ENCODE measurements at places on chromosomes 6 and 20.

- no peak for DNase-seq
Observed at GRCh38 chr6:108623995-108624394, 63.3 kb downstream of the FOXO3 start.

GRCh38 chr6:142349215-142349823 lies 47.5 kb downstream of the ADGRG6 start:
- DNase-seq, result no peak

DNA sequence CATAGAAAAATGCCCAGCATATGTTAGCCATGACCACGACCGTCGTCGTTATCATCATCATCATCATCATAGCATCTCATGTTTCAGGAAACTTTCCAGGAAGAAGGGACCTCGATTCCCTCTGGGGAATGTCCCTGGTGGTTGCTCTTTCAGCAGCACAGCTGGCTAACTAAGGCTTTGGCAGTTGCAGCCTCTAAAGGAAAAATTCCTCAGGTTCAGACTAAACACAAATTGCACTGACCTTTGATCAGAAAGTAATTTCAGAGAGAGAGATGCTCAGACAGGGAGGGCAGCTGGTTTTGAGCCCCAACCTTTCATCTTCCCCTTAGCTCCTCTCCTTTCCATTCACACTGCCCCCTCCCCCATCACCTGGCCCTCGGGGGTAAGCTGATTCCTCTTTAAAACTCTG lies 5.6 kb upstream of the CFB start:
- DNase-seq, result no peak

DNA sequence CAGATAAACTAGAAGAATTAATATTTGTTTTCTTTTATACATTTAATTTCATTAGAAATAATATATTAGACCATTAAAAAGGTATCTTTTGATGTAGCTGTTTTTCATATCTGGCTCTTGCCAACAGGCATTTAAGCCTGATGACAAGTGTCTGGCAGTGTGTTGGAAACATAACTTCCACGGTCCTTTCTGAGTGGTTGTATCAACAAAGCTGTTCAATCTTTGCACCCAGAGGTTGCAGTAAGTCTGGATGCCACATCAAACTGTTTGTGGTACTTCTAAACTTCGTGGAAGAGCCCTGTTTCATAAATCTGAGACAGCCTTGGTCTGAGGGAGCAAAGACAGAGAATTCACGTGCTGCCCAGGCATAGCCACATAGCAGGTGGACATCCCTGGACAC lies 197.4 kb downstream of the TRDN start:
- DNase-seq, result no peak

DNA sequence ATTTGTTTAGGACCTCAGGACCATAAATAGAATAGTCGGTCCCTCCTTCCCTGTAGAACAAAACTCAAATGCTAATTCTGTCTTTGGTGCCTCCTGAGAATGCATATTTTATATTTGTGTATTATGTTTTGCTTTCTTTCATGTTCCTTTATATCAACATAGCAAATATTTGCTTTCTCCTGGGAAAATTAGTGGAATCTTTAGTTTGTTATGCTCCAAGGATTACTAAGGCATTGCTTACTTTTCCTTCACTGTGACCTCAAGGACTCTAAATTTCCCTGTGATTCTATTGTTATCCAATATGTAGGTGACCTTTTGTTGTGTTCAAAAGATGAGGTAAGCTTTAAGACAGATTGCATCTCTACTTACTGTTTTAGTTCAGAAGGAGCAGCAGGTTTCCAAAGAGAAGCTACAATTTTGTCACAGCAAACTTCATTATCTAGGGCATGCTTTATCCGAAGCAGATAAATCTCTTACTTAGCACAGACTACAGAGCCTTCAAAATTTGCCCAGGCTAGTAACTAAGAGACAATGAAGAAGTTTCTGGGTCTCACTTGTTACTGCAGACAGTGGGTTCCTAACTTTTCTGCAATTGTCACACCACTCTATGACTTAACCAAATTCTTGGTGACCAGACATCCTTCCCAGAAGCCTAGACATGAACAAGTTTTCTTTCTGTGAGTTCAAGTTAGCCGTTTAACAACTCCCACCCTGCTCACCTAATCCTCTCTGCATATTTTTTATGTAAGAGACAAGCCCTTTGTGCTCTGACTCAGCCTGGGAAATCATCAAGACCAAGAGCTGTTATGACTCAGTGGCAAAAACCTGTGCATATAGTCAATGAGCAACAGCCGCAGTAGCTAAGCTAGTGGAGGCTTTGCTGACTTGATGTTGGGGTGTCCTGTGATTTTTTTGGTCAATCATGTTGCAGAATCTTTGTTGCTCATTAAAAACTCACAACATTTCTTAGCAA lies 378.8 kb downstream of the QKI start:
- no peak for DNase-seq

- no peak for DNase-seq
Observed at GRCh38 chr20:2955257-2955970, 82.1 kb downstream of the PTPRA start.

DNA sequence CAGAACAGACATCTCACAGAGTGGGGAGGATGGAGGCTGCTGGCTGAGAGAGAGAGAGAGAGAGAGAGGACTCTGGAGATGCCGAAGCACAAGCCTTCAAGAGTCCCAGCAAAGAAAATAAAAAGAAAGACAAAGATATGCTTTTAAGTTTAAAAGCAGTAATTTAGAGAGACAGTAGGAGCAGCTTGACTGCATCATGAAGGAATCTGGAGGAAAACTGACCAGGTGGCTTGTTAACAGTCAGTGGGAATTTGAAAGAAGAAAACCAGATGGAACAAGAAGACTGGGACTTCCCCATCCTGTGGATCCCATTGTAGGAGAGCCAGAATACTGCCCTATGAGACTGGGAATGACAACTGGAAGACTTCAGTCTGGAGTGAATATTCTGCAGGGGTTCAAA lies 46.3 kb upstream of the PLN start:
- no peak for DNase-seq

GRCh38 chr6:29792123-29793035 lies 35.2 kb upstream of the HLA-G start:
- DNase-seq, result peak; percentile 65

- DNase-seq, result no peak
Observed at GRCh38 chr6:9307786-9308185, 872.4 kb upstream of the SLC35B3 start.

DNA sequence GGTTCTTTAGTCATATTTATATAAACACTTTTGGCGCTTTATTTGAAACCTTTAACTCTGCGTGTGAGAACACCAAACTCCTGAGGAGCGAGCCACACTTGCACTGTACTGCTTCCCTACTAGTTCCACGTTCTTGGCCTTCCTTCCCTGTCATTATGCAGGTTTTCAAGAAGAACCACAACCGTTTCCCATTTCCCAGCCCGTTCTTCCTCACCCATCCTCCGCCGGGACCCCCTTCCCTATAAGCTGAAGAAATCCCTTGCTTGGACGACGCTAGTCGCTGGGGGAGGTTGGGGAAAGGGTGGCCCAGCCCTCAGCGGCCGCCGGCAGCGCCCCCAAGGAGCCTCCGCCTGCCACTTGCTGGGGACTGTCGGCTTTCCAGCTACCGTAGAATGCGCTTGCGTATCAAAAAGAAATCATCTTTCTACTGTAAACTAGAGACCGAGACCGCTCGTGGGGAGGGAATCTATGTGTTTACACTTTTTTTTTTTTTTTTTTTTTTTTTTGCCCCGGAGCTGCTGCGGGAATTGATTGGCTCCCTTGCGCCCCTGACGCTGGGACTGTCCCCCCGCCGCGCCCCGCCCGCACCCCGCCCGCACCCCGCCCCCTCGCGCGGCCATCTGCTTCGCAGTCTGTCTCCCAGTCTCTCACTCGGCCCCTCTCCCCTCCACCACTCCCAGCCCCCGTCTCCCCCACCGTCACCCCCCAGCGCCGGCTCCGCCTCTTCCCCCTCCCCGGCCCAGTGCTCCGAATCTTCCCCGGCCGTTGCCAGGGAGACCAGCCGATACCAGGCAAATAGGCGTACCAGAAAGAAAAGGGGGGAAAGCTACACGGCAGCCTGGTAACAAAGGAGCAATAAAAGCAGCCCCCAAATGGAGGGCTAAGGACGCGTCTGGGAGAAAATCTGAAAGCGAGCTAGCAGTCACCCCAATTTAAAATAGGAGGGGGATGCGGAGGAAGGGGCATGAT lies 2.3 kb upstream of the MARCKS start:
- no peak for DNase-seq

- no peak for DNase-seq
Observed at GRCh38 chr6:149031201-149031858, 284.5 kb downstream of the UST start.

DNA sequence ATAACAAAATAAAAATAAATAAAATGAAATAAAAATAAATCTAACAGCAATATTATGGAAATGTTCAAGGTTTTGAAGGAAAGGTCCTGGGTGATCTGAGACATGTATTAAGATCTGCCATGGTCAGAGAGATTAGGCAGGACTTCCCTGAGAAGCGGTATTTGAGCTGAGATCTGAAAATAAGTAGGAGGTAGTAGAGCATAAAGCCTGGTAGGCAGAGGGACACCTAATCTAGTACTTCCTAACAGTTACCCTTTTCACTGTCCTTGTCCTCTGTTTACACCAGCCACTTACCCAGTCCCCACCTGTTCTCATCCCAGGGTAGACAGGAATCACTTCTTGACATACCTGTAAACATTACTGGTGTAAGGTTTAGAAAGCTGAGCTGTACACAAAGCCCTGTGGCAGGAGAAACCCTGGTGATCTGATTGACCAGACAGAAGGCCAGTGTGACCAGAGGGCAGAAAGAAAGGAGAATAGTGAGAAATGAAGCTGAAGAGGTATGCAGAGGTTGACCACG lies 8.3 kb upstream of the ZNF318 start:
- DNase-seq, result no peak

- DNase-seq, result no peak
Observed at GRCh38 chr6:87706187-87706966, 4.3 kb upstream of the AKIRIN2 start.

DNA sequence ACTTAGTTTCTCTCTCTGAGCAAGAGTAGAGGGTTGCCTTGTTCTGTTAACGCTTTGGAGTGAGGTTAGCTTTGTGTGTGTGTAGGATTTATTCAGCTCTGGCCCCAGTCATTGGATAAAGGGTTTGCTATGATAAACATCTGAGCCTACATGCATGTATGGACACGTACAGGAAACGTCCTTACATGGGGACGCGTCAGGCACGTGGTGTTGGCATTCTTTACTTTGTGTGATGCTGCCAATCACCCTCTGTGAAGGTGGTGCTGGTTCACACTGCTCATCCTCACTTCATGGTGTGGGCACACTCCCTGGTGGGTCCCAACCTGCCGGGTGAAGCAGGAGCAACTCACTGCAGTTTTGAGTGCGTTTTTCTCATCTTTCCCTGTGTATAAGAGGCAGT lies 53.4 kb upstream of the CD93 start:
- DNase-seq, result no peak

DNA sequence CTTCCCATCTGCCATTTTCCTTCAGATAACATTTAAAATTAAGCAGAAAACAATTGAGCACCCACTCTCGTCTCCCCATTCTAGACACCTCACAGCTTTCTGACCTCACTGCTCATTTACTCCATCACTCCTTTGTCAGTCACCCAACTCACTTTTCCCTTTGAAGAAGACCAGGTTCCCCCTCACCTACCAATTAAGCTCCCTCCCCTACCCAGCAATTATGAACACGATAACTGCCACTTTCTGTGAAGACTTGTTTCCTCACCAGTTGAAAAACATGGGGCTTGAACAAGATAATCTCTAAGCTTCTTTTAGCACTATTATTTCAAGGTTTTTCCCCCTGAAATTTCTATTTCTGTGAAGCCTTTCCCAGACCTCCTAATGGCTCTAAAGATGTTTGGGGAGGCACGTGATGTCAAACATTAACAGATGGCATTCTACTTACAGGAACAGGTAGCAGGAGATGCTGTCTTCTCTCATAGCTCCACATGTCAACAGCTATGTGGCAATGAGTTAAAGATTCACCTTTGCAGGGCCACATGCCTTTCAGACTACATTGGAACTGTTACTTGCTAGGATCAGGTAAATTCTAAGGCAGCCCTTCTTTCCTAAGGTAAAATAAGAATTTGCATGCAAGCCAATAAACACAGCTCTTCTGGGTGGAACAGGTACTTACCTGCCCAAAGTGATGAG lies 24.8 kb upstream of the SLA2 start:
- DNase-seq, result no peak

DNA sequence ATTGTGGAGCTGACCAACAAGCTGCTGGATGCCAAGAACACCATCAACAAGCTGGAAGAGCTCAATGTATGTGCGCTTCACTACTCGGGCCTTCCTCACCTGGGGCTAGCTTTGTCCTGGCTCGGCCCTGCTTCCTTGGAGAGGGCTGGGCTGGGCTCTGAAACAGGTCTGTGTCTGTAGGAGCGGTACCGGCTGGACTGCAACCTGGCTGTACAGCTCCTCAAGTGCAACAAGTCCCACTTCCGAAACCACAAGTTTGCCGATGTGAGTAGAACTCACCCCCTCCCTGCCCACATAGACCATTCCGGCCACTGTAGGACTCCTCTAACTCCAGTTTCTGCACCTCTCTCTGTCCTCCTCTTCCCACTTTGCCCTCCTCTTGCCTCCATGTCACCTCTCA lies 6.7 kb downstream of the LRRC73 start:
- DNase-seq, result no peak

DNA sequence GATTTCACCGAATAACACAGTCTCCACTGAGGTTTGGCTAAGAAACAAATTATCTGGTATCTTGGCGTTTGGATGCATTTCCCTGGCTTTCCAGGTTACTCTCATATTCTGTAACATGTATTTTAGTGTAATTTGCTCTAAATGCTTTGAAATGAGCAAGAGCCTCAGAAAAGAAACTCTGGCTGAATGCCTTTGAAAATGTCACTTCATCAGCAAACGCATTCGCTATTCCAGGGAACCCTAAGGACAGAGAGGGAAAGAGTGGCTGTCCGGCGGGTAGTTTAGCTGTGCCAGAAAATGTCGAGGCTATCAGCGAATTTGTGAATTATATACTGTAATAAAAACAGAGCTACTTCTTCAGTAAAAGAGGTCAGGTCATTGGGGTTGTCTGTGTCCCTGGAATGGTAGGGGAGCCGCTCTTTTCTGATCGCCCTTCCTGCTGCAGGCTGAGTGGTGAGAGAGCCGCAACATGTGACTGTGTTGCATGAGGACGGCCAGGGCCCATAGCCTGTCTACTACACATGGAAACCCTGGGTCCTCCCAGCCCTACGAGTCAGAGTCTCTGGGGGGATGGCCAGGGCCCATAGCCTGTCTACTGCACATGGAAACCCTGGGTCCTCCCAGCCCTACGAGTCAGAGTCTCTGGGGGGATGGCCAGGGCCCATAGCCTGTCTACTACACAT lies 57.3 kb downstream of the SMOC2 start:
- no peak for DNase-seq

- DNase-seq, result no peak
Observed at GRCh38 chr20:53565254-53565653, 28.4 kb downstream of the ZNF217 start.
